ENCODE measurements at places on chromosomes 11 and 22. TPM values are rescaled to one million over a fixed set of nuclear protein-coding genes. Genes with fewer than 3 reads are reported as not detected.

Gene FAM180B
- total RNA-seq = not detected

Gene SRPRA
- 127 TPM for total RNA-seq

Gene RAB30
- total RNA-seq = 9.6 TPM

Gene MMP3
- 9.0 TPM for total RNA-seq

GRCh38 chr22:41508770-41509170, 35.5 kb downstream of the POLR3H start:
- no peak for DNase-seq

DNA sequence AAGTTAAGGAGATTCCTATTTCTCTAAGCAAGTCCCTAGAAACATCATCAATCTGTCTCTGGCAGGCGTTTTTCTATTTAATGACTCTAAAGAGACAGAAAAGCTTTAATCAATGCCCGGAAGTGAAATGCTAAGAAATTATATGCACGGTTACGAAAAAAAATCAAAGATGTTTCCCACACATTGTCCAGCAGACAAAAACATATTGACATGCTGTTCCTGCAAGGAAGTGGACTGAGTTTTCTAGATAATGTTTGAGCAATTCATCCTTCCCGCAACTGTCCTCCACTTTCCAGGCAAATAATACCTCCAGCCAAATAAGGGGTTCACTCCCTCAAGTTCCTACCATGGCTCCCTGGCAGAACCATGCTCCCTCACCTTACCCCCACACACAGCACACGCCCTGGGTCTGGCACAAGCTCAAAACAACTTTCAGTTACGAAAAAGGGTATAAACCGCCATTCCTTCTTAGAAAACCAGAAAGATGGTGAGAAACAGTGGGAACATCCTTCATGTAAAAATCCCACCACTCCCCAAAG, 29.6 kb downstream of the GALNT18 start:
- no peak for DNase-seq

DNA sequence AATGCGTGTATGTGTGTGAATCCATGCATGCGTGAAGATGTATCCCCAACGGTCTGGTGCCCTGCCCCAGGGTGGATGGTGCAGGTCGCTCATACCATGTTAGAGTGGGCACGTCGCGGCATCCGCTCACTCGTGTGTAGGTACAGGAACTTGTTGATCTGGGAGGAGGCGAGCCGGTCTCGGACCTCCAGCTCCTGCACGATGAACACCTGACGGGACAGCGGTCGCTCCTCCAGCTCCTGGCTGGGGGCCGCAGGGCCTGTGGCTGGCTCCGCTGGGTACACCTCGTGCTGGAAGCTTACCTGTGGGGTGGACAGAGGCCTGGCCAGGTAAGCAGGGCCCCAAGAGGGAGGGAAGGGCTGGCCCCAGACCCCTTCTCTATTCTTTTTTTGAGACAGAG, 18.5 kb downstream of the ATG2A start:
- no peak for DNase-seq

DNA sequence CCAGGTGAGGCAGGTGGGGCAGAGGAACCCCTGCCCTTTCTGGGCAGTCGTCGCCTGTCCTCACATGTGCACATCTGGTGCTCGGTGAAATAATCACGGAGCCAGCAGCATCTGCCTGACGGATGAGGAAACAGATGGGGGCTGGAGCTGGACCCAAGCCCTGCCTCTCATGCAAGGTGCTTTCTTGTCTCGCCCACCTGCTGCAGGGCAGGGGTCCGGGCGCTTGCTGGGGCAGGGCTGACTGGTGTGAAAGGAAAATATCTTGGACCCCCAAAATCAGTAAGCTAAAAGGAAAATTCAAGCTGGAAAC, 3.3 kb downstream of the ALDH3B2 start:
- no peak for DNase-seq

- no peak for DNase-seq
These were observed 293.9 kb downstream of the NTM start for GRCh38 chr11:131664293-131664692.

GRCh38 chr11:36450110-36450572, 59.9 kb downstream of the TRAF6 start:
- DNase-seq = no peak
